Stimulated activated CD4-positive, alpha-beta T cell treated with anti-CD3 and anti-CD28 coated beads, TNF-alpha, amount 100 ng/mL, for 24 hours (primary cell): ENCODE measurements at places on chromosomes 2 and 18.

DNA sequence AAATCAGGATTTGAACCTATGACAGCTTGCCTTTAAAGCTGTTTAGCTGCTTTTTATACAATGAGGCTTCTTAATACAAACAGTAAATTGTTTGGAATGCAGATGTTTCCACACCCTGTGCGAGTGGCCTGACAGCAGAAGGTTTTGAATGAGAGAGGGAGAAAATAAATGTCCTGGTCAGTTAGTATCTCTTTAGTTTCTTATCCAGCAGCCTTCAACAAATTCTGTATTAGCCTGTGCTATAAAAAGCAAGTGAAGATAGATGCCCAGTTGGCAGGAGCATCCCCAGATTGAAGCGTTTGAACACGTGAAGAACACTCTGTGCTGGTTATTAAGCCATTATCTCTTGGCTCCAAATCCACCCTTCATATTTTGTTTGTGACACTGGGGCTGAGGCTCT is 70.6 kb downstream of the CERS6 start:
- no peak for DNase-seq

- DNase-seq: no peak
These were observed 201.2 kb upstream of the CDH20 start for GRCh38 chr18:61132031-61132430.

DNA sequence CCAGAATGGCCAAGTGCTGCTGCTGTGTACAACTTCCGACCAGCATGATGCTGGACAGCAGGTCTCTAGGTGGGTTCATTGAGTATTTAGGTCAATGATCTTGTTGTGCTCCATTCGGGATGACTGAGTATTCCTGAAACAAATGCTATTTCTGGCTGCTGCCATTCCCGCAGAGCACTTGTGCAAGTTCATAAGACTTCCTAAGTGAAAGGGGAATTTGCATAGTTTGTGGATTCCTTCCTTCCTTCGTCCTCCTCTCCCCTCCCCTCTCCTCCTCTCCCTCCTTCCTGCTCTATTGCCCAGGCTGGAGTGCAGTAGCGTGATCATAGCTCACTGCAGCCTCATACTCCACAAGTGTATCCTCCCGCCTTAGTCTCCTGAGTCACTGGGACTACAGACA is 40.4 kb downstream of the LDLRAD4 start:
- DNase-seq: no peak

GRCh38 chr2:127080938-127081755 is 25.8 kb downstream of the BIN1 start:
- peak; percentile 53 for DNase-seq
